ENCODE measurements at places on chromosomes 16 and 17.

GRCh38 chr17:21140911-21141310, 14.1 kb downstream of the DHRS7B start:
- no peak for DNase-seq

- DNase-seq, result peak; percentile 68
These were observed 12.1 kb upstream of the TBX21 start for GRCh38 chr17:47720754-47721533.

GRCh38 chr17:804541-805435, 22.6 kb downstream of the MRM3 start:
- DNase-seq, result no peak

- DNase-seq, result no peak
These were observed 2.2 kb upstream of the ZNF23 start for GRCh38 chr16:71464231-71464630.

DNA sequence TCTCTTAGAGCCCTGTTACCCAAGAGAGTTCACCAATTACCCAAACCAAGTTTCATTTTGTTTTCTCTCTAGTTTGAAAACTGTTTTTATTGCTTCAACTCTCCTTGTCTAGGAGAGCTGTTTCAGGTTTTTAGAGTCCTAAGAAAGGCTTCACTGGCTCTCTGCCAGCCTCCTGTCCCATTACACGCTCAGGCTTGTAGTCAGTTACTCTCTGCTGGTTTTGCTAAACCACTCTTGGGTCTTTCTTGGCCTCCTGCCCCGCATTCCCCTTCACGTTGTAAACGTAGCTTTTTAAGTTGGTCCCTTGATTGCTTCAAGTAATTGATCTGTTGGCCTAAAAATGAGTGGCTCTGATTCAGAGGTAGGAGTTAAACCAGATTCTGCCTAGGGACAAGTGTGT, 529.1 kb downstream of the MAF start:
- no peak for DNase-seq

DNA sequence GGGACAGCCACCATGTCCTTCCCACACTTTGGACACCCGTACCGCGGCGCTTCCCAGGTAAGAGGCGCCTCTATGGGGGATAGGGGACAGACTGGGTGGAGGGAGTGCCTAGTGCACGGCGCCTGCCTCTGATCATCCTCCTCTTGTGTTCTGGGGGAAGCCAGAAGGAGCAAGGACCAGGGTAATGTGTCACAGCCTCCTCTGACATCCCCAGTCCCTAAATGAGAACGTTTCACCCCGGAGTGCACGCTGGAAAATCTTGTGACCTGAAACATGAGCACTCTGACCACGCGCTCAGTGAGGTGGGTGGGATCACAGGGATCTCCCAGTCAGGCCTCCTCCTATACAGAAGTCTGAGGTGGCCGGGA, 1.1 kb downstream of the IRX6 start:
- DNase-seq, result no peak

GRCh38 chr17:557371-557770, 157.3 kb downstream of the VPS53 start:
- no peak for DNase-seq

- no peak for DNase-seq
These were observed 33.7 kb upstream of the TNRC6C start for GRCh38 chr17:77924757-77925336.

GRCh38 chr17:27404676-27405075, 51.6 kb upstream of the KSR1 start:
- DNase-seq, result no peak

GRCh38 chr16:57084257-57084770, 8.1 kb upstream of the CPNE2 start:
- peak; percentile 69 for DNase-seq

- DNase-seq, result no peak
These were observed 128.2 kb upstream of the COX10 start for GRCh38 chr17:13940858-13941665.

DNA sequence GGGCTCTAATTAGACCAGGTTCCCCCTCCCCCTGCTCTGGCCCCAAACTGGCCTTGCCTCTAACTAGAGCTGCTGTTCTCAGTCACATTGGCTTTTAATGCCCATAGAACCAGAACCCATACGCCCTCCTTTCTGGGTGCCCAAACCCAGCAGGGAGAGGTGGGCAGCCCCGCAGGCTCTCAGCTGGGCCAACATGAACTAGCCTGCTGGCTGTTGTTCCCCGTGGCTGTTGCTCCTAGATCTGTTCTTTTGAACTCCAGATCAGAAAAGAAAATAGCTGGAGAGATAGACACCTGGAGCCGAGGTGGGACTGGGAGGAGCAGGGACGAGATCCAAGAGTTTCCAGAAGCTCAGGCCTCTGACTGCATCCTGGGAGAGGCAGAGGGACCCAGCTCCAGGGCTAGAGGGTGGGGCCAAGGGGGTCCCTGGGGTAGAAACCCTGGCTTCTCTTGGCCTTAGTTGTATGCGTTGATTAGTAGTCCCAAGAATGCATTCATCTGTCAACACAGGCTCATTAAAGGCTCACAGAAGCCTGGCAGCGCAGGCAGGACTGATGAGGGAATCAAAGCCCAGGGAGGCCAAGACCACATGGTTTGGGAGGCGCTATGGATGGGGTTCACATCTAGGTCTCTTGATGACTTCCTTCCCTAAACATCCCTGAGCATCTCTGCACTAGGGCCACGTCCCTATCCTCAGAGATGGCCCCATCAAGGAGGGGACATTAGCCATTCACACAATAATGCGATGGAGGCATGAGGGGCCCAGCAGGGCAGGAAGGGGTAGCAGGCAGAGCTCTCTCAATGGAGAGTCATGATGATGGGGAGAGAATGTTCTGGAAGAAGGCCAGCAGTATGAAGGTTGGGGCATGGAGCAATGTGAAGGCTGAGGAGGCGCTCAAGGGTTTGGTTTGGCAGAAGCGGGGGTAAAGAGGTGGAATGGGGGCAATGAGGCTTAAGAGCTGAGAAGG, 1.3 kb upstream of the CPSF4L start:
- DNase-seq, result no peak

DNA sequence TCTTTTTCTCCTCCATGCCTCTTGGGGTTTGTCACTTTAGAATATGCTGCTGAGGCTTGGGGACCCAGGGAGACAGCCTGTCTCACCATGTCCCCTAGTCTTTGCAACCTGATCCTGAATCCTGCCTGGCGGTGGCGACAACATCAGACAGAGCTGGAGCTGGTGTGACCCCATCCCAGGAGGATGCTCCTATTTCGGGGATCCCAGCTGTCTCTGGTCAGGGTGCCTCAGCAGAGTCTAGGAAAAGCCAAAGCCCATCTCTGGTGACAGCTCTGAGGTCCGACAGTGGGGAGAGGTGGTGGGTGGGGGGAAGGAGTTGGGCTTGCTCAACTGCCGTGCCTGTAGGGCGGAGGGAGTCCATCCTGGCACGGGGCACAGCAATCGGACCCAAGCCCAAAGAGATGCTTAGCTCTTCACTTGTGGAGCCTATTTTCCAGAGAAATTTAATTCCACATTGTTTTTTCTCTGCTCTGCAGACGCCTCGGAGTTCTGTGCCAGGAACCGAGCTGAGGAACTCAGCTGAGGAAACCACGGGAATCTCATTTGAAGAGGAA, 10.3 kb upstream of the TNS4 start:
- no peak for DNase-seq

Measured in CD4-positive, alpha-beta T cell treated with Interleukin-6 at 100 ng/mL for 8 hours (primary cell).